ENCODE measurements at places on chromosomes 16 and 17. TPM values are rescaled to one million over a fixed set of nuclear protein-coding genes. Genes with fewer than 3 reads are reported as not detected.

Gene KRT33B
- total RNA-seq = 0.61 TPM

Gene SULT1A1
- 0.54 TPM for total RNA-seq

DNA sequence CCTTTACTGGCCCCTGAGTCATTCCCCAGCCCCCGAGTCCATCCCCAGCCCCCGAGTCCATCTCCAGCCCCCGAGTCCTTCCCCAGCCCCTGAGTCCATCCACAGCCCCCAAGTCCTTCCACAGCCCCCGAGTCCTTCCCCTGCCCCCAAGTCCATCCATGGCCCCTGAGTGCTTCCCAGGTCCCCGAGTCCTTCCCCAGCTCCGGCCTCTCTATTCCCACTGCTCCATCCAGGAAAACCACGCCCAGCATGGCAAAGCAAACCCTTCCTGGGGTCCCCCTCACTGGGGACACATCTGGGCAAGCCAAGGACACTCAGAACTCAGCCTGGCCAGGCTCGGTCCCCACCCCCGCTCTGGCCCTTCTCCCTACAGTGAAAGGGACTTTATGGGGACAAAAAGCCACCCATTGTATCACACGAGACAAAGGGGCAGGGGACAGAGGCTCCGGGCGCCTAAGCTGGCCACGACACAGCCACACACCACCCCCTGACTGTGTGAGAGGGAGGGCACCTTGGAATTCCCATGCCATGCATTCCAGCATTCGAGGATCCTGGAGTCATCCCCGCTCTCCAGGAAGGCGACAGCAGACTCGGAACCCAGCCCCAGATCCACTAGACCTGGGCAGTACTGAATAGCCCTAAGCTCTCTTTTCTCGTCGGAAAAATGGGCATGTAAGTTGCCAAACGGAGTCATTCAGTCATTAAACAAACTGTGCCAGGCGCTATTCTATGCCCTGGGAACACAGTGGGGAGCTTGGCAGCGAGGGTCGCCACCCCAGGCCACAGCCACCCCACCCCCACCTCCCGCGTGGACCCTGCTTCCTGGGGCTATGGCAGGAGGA is 14.0 kb downstream of the PLLP start:
- H3K4me1 ChIP-seq = peaks cover 3% of the 10 kb centered on the region
- DNase-seq = peak; percentile 9
- no peak overlapping the region for H3K4me3 ChIP-seq
- no peaks in the 10 kb centered on the region for H3K36me3 ChIP-seq
- no peak overlapping the region for H3K27ac ChIP-seq
- no peaks in the 10 kb centered on the region for H3K27me3 ChIP-seq

DNA sequence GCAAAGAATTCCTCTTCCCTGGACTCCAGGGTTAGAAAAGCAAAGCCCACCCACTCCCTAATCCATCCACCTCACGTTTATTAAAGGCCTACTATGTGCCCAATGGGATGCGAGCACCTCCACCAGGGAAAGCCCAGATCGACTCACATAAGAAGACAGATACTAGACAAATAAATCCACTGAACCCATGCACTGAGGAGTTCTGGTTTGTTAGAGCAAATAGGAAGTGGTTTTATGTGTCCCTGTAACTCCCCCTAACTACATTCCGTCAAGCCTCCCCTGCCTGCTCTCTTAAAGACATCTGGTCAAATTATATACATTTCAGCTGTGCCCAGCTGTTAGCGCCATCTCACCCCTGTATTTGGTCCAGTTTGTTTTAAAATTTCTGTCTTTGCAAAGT is 218.5 kb upstream of the RPL38 start:
- DNase-seq = no peak
- no peaks in the 10 kb centered on the region for H3K36me3 ChIP-seq
- H3K4me1 ChIP-seq = peaks cover 5% of the 10 kb centered on the region
- no peak overlapping the region for H3K27ac ChIP-seq
- H3K27me3 ChIP-seq = peaks cover 5% of the 10 kb centered on the region

DNA sequence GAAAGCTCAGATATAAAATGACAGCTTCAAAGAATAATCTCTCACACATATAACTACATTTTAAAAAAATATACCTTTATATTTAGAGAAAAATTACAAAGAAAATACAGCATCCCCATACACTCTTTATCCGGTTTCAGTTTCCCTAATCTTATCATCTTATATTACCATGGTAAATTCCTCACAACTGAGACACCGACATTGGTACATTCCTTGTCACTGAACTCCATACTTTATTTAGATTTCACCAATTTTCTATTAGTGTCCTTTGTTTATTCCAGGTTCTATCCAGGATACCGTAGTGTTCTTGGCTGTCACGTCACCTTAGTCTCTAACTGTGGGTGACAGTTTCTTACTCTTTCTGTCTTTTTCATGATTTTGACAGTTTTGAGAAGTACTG is 22.0 kb upstream of the ABCA10 start:
- H3K4me1 ChIP-seq = no peaks in the 10 kb centered on the region
- H3K4me3 ChIP-seq = no peak overlapping the region
- H3K27me3 ChIP-seq = no peaks in the 10 kb centered on the region
- H3K36me3 ChIP-seq = no peaks in the 10 kb centered on the region

DNA sequence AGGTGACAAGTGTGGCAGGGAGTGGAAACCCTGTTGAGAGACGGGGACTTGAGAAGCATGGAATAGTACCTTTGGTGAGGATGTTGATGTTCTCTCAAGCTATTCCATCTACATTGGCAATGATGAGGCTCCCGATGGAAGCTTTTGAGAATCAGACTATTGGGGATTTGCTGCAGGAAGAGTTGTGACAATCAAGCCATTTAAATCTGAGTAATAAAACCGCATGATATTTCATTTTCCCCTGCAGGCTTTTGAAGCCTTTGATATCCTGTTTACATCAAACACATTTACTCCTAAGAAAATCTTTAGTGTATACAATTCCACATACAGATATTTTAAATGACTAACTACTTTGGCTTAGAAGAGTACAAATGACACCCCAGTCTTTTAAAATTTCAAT is 49.0 kb upstream of the CRYM start:
- H3K27me3 ChIP-seq = no peaks in the 10 kb centered on the region
- no peaks in the 10 kb centered on the region for H3K4me1 ChIP-seq
- DNase-seq = no peak
- H3K36me3 ChIP-seq = no peaks in the 10 kb centered on the region
- H3K27ac ChIP-seq = no peak overlapping the region

DNA sequence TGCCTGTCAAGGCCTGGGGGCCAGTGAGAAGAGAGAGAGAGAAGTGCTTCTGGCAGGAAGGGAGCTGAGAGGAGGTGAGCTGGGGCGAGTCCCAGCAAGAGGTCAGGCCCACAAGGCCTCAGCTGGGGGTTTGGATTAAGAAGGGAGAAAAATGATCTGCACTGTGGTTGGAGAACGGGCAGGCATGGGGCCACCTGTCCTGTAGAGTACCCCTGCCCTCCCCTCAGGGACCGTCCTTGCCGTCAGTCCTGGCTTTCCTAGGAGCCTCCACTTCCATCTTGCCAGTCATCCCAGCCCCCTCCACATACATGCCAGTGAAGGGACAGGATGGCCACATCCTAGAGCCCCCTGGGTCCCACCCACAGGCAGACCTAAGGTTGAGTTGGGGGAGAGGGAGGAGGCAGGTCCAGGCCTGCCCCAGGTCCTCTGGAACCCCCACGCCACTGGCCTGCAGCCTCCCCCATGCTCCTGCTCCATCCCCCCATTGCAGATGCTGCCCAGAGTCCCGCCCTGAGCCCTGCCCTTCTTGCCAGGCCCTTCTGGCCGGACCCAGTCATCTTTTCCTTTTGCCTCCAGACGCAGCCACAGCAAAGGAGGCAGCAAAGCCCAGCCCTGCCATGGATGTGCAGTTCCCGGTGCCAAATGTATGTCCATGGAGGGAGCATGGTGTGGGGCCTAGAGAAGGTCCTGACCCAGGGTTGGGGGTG is 18.9 kb downstream of the KATNB1 start:
- no peak overlapping the region for H3K4me3 ChIP-seq
- no peak for DNase-seq
- peaks cover 6% of the 10 kb centered on the region for H3K27me3 ChIP-seq
- no peak overlapping the region for H3K27ac ChIP-seq
- no peaks in the 10 kb centered on the region for H3K36me3 ChIP-seq

DNA sequence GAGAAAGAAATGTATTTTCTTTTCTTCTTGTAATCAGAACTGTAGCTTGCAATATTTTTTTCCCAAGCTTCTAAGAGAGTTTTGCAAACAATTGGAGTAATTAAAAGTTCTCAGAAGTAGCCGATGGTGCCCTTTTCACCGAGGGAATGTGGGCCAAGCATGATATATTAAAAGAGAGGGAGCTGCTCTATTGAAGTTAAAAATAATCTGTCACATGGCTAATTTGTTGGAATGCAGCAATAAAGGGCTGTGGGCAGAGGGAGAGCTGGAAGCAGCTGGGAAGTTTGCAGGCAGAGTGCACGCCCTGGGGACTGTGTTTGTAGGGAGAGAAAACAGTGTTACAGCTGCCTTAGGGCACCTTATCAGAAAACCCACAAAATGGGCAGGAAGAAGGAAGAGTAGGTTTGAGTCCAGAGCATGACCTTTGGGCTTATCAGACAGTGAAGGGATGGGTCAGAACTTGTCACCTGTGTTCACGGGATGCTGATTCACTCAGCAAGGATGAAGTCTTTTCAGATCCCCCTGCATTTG is 18.5 kb upstream of the TERF2 start:
- no peaks in the 10 kb centered on the region for H3K36me3 ChIP-seq
- H3K27me3 ChIP-seq = peaks cover 2% of the 10 kb centered on the region
- H3K27ac ChIP-seq = peak overlapping the region; percentile 18
- no peak overlapping the region for H3K4me3 ChIP-seq
- H3K4me1 ChIP-seq = peaks cover 4% of the 10 kb centered on the region

Measured in glutamatergic neuron (in vitro differentiated cells).